ENCODE measurements at places on chromosomes 3 and 15. TPM values are rescaled to one million over a fixed set of nuclear protein-coding genes. Genes with fewer than 3 reads are reported as not detected.

Gene PARL
- 30.9 TPM for total RNA-seq

- no peak for DNase-seq
Observed at GRCh38 chr15:52658955-52659354, 20.2 kb downstream of the ATOSA start.

GRCh38 chr3:64340641-64341101 is 115.4 kb upstream of the PRICKLE2 start:
- DNase-seq, result peak; percentile 78

GRCh38 chr15:54810031-54810430 is 386.7 kb downstream of the RSL24D1 start:
- DNase-seq, result no peak

Gene P2RY14
- total RNA-seq, result 3.3 TPM

DNA sequence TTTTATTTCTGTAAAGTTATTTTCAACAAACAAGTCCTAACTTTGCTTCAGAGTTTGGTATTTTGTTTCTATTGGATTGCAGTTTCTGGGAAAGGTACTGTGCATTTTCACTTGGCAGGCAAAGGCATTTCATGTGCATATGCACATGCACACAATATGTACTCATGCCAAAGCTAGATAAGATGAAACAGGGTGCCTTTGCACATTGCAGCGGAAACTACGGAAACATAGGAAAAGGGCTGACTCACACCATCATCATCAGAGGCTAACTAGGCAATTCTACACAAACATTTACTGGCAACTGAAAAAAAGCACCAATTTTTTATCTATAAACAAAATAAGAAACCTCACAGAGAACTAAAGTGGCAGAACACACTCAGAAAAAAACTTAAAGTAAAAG is 550.6 kb upstream of the NECTIN3 start:
- no peak for DNase-seq

GRCh38 chr15:90471126-90471525 is 58.6 kb upstream of the CRTC3 start:
- no peak for DNase-seq

DNA sequence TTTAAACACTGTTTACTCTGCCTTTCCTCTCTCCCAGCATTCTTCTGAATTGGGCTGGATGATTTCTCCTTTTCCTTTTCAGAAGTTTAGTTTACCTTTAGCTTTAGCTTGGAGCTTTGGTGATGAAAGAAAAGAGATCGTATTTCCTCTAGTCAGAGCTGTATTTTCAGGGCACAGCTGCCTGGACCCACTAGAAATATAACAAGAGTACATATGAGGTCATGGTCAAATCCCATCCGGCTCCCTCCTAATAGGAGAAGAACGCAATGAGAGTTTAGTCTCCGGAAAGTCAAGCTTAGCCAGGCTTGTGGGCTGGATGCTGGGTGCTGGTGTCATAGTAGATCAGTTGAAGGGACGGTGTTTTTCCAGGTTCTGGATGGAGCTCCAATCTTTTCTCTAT is 177.1 kb upstream of the PFN2 start:
- DNase-seq, result no peak

DNA sequence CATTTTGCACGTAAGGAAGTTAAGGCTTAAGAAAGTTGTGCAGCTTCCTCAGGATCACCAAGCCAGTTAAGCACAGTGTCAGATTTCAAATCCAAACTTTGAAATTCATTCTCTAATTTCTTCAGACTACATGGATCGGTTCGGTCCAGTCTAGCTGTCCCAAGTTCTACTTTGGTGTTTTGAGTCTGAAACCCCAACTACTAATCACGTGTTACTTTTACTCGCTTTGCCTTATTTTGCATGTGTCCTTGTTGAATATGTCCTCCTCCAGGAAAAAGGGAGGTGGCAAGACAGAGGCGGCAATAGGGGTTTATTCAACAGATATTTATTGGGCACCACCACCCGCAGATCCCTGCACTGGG is 522 bp upstream of the GXYLT2 start:
- DNase-seq, result peak; percentile 73

Gene TBL1XR1
- 138 TPM for total RNA-seq

Gene CCR3
- total RNA-seq, result 0.49 TPM

DNA sequence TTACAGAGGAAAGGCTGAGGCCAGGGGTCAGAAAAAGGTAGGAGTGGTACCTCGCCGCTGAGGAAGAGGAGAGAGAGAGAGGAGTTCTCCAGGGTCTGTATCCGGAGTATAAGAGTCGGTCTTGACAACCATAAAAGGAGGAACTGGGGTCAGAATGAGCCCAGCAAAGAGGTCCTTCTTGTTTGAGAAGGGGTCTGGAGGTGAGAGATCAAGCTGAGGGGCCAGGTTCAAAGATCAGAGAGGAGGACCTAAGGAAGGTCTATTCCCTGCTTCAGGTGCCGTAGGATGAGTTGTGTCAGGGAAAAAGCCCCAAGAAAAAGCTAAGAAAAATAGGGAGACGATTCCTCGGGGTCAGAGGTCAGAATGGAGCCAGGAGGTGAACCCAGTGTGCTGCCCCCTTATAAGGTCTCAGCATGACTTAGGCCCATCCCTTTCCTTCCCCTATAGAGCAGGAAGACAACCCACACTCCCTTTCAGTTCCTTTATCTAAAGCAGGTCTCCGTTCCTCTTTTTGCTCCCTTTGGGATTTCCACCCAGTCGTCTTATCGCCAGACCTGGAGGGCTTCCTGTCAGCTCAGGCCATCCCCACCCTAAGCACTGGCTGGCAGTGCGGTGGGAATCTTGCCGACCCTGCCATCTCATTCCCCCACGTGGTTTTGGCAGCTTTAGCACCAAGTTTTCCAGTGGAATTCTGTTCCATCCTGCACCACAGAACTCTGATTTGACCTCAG is 651 bp downstream of the MTMR14 start:
- no peak for DNase-seq

GRCh38 chr3:168037020-168037419 is 58.7 kb downstream of the GOLIM4 start:
- peak; percentile 68 for DNase-seq

Gene EAF2
- 10.0 TPM for total RNA-seq

DNA sequence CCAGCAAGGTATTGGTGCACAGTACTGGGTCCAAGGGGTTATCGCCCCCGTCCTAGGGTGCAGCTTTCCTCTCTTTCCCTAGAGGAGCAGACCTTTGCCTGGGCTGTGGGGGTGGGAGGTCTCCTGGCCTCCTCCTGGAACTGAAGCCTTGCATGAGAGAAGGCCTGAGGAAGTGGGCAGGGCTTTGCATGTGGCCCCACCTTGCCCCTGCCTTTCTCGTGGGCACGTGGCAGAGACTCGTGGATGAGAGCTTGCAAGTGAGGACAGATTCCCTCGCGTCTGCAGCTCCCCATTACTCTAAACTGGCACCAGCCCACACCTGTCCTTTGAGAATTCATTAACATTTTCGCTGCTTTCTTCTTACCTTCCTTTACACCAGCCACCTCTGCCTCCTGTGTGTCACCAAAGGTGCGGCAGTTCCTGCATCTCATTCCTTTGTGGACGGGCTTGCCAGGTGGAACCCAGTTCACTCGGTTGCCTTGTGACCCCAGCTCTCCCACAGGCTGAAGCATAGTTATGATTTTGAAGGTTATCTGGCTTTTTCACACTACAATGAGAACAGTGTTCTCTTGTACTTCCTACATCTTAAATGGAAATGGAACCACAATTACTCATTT is 40.9 kb upstream of the NR2C2 start:
- no peak for DNase-seq

Gene SLCO2A1
- total RNA-seq, result 3.7 TPM

- no peak for DNase-seq
Observed at GRCh38 chr15:75200765-75201615, 692 bp upstream of the C15orf39 start.

DNA sequence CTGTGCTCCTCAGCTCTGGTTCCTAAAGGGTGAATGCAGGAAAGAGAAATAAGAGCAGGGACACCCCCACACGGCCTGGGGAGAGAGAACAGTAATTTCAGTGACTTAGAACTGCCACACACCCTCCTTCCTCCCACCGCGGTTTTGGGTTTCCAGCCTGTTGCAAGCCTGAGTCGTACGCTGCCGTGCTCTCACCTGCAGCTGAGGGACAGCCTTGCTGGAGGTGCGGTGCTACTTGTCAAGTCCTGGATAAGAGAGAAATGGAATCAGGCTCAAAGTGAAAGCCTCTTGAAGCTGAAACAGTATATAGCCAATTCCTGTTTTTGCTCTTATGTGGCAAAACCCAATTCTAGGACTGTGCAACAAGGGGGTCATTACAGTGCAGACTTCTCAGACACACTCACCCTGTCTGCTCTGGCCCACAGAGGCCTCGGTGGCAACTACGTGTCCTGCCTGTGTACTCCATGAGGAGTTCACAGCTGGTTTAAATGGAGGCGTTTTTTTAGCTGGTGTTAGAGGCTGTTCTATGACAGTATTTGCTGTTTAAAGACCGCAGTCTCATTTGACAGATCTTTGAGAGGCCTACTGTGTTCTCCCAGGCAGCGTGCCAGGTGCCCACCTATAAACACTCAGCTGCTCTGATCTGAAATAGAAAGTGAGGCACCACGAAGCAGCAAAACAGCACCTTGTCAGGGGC is 42.9 kb downstream of the TBC1D2B start:
- no peak for DNase-seq

GRCh38 chr15:40953713-40954074 is 423 bp downstream of the CHAC1 start:
- DNase-seq, result no peak

- DNase-seq, result no peak
Observed at GRCh38 chr3:127469760-127470159, 120.8 kb downstream of the TPRA1 start.

DNA sequence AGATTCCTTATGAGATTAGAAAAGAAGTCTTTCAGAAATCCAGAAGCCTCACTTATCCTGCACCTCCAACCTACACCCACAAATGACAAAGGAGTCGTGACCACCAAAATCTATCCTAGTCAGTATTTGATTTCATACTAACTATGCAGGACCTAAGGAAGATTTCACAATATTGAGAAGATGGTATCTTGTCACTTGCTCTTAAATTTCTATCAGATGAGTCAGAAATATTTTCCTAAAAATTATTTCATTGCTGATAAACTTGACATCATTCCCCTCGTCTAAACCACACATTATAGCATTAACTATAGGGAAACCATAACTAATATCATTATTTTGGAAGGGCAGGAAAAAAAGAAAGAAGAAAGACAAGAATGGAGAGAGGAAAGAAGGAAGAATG is 138.0 kb upstream of the THBS1 start:
- DNase-seq, result no peak

Gene ROPN1
- 0.69 TPM for total RNA-seq

DNA sequence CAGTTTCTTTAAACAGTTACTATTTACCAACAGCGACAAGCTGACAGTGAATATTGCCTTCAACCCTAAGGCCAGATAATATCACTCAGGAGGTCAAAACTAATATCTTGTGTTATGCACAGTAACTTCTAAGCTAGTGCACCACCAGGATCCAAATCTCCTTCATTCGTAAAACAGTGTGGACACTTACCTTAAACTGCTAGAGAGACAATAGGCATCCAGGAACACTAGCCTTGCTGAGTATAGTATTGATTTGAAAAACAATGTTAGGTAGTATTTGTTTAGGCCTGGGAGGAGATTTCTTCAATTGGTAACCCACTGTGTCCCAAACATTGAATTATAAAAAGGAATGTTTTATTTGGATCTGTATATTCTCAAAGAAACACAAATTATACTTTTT is 707.9 kb upstream of the UBE2E2 start:
- no peak for DNase-seq

GRCh38 chr15:81480645-81481053 is 106.6 kb upstream of the TMC3 start:
- DNase-seq, result peak; percentile 87

Gene NR2C2
- total RNA-seq, result 36.7 TPM

Gene CSPG5
- 1.2 TPM for total RNA-seq

- DNase-seq, result no peak
Observed at GRCh38 chr15:91952216-91952615, 98.7 kb downstream of the SLCO3A1 start.

DNA sequence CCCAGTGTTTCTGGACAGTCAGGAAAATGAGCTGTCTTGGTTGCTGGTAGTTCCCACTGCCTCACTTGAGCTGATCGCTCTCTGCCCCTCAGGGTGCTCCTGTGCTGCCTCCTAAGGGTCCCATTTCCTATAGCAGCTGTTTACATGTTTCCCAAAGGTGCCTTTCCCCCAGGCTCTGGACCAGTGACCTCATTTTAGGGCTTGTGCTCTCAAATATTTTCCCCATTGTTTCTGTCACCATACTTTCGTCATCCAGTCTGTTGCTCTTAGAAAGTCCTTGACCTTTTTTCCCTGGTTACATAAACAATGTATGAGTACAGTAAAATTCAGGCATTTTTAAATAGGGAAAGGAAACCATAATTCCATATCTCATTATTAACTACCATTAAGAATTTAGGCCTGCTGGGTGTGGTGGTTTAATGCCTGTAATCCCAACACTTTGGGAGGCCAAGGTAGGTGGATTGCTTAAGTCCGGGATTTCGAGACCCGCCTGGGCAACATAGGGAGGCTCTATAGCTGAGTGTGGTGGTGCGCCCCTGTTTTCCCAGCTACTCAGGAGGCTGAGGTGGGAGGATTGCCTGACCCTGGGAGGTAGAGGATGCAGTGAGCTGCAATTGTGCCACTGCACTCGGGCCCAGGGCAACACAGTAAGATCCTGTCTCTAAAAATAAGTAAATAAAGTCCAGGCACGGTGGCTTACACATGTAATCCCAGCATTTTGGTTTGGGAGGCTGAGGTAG is 11.7 kb downstream of the RAD54L2 start:
- no peak for DNase-seq

Gene CYP1A2
- total RNA-seq, result 0.10 TPM

DNA sequence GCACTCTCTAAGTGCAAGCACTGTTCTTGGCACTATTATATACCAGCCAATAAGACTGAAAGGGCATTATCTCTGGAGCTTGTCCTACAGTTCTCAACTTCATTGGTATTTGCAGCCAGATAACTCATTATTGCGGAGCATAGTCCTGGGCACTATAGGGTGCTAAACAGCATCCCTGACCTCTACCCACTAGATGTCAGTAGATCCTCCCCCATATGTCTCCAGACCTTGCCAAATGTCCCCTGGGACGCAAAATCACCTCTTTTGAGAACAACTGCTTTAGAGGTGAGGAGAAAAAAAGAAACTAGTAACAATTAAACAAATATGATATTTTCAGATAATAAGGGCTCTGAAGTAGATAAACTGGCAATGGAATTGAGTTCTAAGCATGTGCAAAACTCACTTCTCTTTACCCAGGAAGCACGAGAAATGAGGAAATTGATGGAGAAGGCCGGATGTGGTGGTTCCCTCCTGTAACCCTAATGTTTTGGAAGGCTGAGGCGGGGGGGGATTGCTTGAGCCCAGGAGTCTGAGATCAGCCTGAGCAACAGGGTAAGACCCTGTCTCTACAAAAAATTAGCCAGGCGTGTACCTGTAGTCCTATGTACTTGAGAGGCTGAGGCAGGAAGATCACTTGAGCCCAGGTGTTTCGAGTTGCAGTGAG is 61.4 kb downstream of the FRMD4B start:
- no peak for DNase-seq

- no peak for DNase-seq
Observed at GRCh38 chr3:48347500-48347899, 14.0 kb upstream of the SPINK8 start.

Gene PSTPIP1
- total RNA-seq, result 4.3 TPM

Gene A4GNT
- not detected for total RNA-seq

Gene FBXL22
- total RNA-seq, result 1.9 TPM

Gene CFAP100
- not detected for total RNA-seq
